ENCODE measurements at places on chromosomes 1 and 21. TPM values are rescaled to one million over a fixed set of nuclear protein-coding genes. Genes with fewer than 3 reads are reported as not detected.

Gene S100A8
- 20.8 TPM for polyA plus RNA-seq

Gene GPX7
- polyA plus RNA-seq: 83.4 TPM

Gene EVA1C
- polyA plus RNA-seq: 5.0 TPM

Gene MAP10
- polyA plus RNA-seq: 6.4 TPM

DNA sequence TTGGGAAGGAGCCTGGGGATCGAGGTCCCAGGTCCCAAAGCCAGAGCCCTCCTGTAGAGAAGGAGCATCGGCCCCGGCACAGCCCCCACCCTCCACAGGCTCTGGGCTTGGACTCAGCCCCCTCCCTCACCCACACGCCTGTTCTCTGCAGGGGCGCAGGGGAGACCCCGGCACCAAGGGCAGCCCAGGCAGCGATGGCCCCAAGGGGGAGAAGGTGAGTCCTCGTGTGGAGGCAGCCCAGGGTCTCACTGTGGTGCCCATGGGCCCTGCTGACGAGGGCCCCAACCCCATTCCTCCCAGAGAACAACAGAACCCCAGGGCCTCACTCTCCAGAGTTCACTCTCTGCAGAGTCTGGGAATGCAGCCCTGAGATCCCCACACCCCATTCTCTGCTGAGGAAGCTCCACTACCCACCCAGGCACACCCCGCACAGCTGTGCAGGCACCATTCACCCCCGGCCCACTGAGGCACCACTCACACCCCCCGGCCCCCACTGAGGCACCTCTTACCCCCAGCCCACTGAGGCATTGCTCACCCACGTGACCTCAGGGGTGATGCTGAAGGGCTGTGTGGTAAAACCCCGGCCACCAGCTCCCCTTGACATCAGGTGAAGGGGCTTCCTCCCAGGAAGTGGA is 21.8 kb downstream of the COL6A2 start:
- DNase-seq: no peak

DNA sequence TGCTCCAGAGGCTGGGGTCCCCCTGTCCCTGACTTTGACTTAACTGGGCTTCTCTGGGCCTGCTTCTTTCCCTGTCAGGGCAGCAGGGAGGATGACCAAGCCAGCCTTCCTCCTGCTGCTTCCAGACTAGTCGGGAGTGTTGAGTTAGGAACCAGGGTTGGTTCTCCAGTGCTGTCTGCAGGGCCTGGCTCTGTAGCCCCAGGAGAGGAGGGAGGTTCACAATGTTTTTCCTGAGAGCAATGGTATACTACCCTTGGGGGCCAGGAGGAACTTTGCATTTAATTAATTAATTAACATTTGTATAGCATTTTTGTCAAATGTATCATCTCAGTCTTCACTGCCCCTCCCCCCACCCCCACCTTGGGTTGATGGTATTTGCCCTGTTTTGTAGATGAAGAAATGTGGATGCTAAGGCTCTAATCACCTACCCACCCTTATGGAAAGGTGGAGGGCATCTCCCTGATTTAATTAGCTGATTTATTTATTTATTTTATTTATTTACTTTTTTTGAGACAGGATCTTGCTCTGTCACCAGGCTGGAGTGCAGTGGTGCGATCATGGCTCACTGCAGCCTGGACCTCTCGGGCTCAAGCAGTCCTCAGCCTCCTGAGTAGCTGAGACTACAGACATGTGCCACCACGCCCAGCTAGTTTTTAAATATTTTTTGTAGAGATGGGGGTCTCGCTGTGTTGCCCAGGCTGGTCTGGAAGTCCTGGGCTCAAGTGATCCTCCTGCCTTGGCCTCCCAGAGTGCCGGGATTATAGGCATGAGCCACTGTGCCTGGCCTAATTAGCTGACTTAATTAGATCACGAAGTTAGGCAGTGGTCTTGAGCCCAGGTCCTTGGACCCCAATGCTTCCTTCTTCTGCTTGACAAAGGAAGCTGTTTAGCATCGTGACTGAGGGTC is 6.6 kb downstream of the H6PD start:
- no peak for DNase-seq

DNA sequence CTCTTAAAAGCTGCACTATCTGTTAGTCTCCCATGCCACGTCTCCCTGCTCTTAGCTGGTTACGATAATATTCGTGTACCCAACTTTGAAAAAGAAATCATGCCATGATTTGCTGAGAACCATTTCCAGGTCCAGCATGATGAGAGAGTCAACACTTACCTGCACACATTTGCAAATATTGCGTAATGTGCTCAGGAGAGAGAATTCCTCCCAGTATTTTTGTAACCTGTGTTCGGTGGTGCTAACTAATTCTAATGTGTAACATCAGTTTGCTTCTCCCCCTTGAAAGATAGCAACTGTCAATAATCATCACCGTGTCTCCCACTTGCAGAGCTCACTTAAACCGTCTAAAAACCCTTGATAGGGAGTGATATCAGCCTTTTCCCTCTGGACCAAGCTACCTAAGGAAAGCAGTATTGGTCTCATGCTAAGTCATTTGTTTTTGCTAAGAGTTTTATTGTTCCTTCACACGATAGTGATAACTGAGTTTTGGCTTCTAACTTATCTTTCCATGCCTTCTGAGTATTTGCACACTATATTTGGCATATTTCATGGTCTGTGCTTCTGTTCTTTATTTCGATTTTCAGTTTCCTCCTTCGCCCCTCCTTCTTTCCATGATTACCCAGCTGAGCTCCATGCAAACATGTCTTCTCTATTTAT is 61.1 kb upstream of the IRF2BP2 start:
- DNase-seq: no peak

DNA sequence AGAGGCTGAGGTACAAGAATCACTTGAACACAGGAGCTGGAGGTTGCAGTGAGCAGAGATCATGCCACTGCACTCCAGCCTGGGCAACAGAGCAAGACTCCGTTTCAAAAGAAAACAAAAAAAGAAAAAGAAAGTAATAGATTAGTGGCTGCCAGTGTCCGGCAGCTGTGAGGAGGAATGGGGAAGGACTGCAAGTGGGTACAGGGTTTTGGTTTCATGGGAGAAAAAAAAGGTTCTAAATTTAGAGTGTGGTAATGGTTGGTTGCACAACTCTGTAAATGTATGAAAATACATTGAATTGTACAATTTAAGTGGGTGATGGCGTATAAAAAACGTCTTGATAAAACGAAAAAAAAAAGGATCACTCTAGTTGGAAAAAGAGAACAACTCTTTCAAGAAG is 6.7 kb downstream of the TAF1A start:
- DNase-seq: no peak

DNA sequence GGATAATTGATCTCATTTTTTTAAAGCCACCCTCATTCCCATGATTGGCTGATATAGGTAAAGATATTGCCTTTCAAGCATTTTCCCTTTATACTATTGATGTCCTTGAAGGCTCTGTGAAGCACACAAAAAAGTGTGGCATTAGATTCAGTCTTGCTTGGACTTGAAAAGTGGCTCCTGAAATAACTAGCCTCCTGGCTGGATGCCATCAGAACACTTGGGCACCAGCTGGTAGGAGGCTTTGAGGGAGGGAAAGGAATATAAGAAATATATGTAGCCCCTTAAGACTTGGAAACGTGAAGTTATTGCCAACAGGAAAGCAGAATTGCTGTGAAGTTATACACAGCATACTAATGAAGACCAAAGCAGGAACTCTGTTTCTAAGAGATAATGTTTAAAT is 14.1 kb downstream of the MTR start:
- no peak for DNase-seq

GRCh38 chr1:37940299-37940947 is 6.4 kb downstream of the INPP5B start:
- no peak for DNase-seq

GRCh38 chr1:152348447-152348846 is 11.4 kb downstream of the FLG2 start:
- DNase-seq: no peak

- no peak for DNase-seq
These were observed 136.0 kb downstream of the HLX start for GRCh38 chr1:221015159-221015790.

- DNase-seq: no peak
These were observed 36.5 kb upstream of the RC3H1 start for GRCh38 chr1:174058624-174059023.

GRCh38 chr1:218503102-218503501 is 158.0 kb downstream of the TGFB2 start:
- DNase-seq: no peak

DNA sequence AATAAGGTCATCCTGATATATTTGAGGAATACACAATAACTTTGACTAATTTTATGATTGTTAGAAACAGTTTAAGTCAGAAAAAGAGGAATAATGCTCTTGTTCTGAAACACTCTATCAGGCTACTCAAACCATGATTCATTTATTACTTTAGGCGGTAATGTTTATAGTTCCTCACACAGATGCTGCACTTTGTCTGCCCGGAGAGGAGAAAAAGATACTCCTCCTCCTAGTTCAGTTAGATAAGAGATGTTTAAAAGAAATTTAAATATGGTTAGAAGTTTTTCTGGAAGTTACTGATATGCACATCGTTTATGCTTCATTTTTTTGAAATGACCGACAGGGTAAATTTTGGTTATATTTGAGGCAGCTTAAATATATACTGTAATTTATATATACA is 103.0 kb downstream of the ZMYM4 start:
- no peak for DNase-seq

GRCh38 chr1:100649146-100649545 is 70.4 kb upstream of the VCAM1 start:
- no peak for DNase-seq

DNA sequence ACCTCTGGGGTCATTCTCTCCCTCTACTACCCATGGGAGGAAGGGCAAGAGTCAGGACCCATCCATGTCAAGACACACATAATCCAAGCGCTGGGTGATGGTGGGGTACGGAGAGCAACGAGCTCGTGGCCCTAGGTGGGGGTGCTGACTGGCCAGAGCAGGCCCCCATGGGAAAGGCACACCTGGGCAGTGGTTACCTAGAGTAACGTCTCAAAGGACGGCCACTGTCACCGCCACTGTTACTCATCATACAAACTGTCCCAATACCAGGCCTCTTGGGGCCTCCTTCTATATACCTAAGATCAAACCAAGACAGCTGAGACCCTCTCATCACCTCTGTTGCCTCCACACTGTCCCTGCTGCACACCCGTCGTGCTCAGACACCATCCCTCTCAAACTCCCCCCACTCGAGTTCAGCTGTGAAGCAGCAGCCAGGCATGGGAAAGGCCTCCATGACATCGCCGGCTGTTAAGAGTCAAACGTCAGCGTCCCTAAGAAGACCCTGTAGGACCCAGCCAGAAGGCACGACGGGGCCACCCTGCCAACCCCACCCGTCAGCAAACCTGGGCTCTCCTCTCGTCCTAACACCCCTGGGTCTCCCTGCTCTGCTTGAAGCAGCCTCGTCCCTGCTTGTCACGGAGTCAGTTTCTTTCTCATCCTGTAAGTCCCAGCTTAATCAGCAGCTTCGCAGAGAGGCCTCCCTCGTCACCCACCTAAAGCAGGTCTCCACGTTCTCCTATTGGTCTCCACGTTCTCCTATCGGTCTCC is 15.3 kb downstream of the NPHP4 start:
- DNase-seq: no peak

GRCh38 chr1:154696456-154696855 is 88.5 kb upstream of the ADAR start:
- no peak for DNase-seq

DNA sequence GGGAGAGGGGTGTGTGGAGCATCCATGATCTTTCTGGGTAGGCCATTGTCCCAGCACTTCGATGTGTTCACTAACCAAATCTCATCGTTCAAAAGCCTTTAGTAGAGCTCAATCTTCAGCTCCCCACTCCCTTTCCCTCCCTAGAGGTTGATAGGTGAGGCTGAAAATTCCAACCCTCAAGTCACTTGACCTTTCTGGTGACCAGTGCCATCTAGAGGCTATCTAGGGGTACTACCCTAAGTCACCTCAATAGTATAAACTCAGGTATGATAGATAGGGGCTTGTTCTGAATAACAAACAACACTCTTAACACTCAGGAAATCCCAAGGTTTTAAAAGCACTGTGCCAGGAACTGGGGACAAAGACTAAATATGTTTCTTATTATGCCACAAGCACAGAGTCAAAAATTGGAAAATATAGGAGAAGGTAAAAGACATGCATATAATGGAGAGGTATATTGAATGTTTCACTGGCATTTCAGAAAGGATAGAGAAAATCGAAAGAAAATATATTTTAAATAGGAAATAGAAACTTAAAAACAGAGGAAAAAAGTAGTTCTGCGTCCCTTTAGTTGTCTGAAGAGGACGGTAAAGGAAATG is 42.9 kb upstream of the CD53 start:
- DNase-seq: no peak

DNA sequence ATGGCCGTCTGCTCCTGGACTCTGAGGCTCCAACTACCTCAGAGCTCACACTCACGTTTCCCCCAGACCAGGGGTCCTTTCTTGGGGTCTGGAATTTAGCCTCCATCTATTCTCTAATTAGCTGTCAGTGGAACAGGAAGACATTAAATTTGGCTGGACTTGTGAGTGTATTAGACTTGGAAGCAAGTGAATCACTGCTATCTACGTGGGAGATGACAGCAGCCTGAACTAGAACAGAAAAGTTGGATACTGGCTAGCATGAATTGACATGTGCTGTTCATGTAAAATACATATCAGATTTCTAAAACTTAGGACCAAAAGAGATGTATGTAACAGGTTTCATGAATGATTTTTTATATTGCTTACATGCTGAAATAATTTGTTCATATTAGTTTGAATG is 28.0 kb downstream of the TAF5L start:
- no peak for DNase-seq

DNA sequence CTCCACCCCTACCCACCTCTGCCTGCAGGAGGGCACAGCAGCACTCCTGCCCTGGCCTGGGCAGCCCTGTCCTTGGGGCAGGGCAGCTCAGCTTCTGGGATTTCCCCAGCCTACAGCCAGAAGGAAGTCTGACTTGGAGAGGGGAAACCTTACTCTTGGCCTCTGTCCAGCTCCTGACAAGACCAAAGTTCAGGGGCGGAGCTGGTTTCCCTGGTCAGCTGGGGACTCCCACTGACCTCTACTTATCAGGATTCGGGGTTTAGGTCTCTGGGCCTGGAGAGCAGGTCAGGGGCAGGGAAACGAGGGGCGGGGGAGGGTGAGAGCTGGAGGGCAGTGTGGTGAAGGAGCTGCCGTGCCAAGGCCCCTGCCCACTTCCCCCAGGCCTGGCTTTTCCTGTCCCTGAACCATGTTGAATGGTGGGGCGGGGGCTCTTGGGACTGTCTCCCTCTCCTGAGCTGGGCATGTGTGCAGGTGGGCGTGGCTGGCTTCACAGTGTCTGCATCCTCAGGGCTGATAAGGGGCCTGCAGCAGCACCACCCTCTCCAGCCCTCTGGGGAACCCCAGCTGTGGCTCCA is 16.8 kb upstream of the ETV3 start:
- DNase-seq: no peak
